ENCODE measurements at places on chromosomes 5 and 9. TPM values are rescaled to one million over a fixed set of nuclear protein-coding genes. Genes with fewer than 3 reads are reported as not detected.

Gene CKMT2
- total RNA-seq = not detected

Gene KLF4
- 5.2 TPM for total RNA-seq

Gene TAF11L8
- total RNA-seq = not detected

Gene CEL
- total RNA-seq = 4.3 TPM

Gene SLC34A1
- not detected for total RNA-seq

Gene HAND1
- total RNA-seq = 0.10 TPM

Gene NUTM2G
- not detected for total RNA-seq

Gene MEGF10
- total RNA-seq = not detected

Gene TMOD1
- total RNA-seq = 1.4 TPM

Gene PCDHGA7
- 0.18 TPM for total RNA-seq
